ENCODE measurements at places on chromosomes 1 and 21.

DNA sequence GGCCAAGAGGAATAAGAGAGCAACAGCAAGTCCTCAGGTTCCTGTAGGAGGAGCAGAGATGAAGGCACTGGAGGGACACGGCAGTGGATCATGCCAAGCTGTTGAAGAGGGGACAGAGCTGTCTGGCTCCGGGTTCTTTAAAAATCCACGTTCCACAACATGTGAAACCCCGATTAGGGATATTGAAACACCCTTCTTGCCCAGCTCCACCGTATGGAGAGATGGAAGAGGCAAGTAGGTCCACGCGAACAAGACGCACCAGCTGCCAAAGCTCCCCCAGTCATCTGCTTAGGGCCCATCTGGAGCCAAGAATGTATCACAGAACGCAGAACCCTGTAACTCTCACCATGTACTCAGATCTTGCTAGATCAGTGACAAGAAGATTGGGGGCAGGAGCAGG is 3.9 kb downstream of the C1orf198 start:
- DNase-seq = no peak

DNA sequence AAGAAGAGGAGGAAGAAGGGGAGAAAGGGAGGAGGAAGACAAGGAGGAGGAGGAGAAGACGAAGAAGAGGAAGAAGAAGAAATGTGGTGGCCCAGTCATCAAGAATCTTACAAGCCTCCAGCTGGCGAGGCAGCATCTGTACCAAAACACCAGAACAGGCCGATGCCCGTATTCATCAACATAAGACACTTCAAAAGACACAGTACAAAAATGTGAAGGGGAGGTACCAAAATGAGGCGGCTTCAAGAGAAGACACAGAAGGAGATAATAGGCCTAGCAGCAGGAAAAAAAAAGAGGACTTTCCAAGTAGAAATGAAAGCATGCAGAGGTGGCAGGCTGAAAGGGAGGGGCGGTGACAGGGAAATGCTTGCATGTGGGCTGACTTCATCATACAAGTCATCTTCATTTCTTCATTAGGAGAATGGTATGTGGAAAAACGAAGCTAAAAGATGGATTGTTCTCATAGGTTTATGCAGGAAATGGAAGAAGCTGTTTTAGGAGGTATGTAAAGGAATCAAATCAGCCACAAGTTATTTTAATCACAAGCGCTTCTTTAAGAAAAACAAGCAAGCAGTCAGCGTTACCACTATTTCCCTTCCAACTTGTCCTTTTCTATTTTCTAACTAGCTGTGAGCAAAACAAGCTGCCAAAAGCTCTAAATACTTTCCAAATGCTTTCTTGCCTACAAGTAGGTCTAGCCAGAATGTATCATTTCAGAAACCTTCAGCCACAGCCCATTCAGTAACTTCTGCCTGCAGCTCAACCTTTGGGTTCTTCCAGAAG is 192.3 kb downstream of the SLC45A1 start:
- DNase-seq = no peak

GRCh38 chr1:113538225-113538624 is 147.9 kb downstream of the MAGI3 start:
- DNase-seq = no peak

GRCh38 chr1:209672705-209673630 is 2.2 kb upstream of the G0S2 start:
- no peak for DNase-seq

GRCh38 chr1:167095368-167095767 is 1.5 kb downstream of the STYXL2 start:
- DNase-seq = no peak

- DNase-seq = no peak
Measured at GRCh38 chr1:220135755-220136154, 41.8 kb downstream of the IARS2 start.

GRCh38 chr21:20110368-20110767 is 887.8 kb upstream of the NCAM2 start:
- no peak for DNase-seq

GRCh38 chr21:42356650-42357049 is 5.9 kb upstream of the TFF2 start:
- DNase-seq = no peak

- no peak for DNase-seq
Measured at GRCh38 chr1:39297551-39297950, 93.1 kb downstream of the MACF1 start.

- no peak for DNase-seq
Measured at GRCh38 chr1:44543064-44543744, 131.1 kb downstream of the TMEM53 start.

- no peak for DNase-seq
Measured at GRCh38 chr1:95829556-95829955, 595.5 kb downstream of the RWDD3 start.

DNA sequence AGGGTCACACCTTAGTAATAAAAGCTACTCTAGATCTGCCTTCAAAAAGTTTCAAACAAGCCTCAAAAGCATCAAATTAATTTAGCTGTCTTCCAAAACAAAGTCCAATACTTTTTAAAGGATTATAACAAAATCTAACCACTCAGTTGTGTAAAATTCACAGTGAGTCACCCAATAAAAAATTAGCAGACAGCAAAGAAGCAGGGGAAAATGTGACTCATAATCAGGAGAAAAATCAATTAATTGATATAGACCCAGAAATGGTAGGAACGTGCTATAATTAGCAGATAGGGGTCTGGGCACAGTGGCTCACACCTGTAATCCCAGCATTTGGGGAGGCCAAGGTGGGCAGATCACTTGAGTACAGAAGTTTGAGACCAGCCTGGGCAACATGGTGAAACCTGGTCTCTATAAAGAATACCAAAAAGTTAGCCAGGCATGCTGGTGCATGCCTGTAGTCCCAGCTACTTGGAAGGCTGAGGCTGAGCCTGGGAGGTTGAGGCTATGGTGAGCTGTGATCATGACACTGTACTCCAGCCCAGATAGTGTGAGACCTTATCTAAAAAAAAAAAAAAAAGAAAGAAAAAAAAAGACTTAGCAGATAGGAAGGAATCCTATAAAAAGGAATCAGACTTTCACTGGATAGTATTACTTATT is 8.1 kb upstream of the MYOG start:
- DNase-seq = no peak

DNA sequence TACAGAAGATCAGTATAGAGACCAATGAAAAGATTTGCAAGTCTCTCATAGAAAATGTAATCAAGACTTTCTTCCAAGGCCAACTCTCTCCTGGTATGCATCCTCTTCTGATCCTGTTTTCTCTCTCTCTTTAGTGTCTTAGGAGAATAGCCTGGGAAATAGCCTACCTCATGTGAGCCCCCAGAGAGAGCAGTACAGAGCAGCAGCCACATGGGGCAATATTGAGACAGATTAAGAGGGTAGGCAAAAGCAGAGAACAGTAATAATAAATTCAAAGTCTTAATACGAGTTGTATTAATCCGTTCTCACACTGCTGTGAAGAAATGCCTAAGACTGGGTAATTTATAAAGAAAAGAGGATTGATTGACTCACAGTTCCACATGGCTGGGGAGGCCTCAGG is 61.4 kb downstream of the RNASEL start:
- DNase-seq = no peak

DNA sequence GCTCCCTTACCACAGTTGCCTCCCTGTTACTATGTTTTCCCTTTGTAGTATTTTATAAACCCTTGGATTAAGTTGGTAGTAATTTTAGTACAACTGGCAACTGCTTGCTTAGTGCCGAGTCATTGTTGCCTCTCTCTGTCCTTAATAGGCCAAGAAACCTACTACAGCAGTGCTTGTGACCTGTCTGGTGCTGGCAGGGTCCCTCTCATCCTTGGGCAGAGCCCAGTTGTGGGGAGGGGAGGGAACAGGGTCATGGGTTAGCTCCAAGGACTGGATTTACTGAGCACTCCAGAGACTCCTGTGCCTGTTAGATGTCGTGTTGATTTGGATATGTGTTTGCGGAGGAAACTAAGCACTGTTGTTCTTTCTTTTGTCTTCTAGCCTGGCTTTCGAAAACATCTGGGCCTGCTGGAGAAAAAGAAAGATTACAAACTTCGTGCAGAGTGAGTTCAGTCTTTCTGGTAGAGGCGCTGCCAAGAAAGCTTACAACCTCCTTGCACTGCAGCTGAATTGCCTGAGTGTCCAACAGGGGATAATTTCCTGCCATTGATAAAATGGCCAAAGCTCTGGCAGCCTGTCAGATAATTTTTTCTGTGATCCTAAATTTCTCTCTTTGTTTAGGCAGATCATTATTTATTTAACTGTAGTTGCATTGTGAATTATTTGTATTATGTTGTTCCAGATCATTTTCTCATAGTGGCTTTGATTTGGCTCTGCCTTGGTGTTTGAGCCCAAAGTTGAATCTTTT is 3.6 kb downstream of the UTP11 start:
- no peak for DNase-seq

GRCh38 chr1:10898921-10899320 is 102.5 kb upstream of the CASZ1 start:
- no peak for DNase-seq

- no peak for DNase-seq
Measured at GRCh38 chr1:51009381-51009780, 39.3 kb downstream of the CDKN2C start.

- DNase-seq = no peak
Measured at GRCh38 chr1:47222476-47222875, 9.5 kb downstream of the TAL1 start.

GRCh38 chr1:212607206-212607912 is 1.2 kb upstream of the ATF3 start:
- DNase-seq = no peak

- peak; percentile 13 for DNase-seq
Measured at GRCh38 chr1:45010855-45011811, at the start of gene HECTD3. HECTD3 (minus strand) TSS chr1:45011324; CDS start chr1:45011257, 67 bp downstream.

DNA sequence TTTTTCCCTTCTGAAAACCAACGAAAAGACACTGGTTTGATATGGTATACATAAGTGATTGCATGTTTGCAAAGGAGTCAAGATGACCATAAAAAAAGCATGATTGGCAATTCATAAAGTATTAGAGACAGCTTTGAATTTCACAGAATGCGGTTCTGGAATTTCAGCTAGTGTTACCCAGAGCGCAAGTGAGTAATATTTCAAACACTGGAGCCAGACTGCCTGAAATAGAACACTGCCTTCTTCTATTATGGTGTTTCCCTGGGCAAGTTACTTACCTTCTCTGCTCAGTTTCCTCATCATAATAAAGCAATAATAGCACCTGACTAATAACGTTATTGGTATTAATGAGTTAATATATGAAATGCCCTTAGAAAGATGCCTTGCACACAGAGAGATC is 54.7 kb downstream of the NEGR1 start:
- DNase-seq = no peak

GRCh38 chr1:22252251-22252650 is 109.4 kb upstream of the WNT4 start:
- DNase-seq = no peak

DNA sequence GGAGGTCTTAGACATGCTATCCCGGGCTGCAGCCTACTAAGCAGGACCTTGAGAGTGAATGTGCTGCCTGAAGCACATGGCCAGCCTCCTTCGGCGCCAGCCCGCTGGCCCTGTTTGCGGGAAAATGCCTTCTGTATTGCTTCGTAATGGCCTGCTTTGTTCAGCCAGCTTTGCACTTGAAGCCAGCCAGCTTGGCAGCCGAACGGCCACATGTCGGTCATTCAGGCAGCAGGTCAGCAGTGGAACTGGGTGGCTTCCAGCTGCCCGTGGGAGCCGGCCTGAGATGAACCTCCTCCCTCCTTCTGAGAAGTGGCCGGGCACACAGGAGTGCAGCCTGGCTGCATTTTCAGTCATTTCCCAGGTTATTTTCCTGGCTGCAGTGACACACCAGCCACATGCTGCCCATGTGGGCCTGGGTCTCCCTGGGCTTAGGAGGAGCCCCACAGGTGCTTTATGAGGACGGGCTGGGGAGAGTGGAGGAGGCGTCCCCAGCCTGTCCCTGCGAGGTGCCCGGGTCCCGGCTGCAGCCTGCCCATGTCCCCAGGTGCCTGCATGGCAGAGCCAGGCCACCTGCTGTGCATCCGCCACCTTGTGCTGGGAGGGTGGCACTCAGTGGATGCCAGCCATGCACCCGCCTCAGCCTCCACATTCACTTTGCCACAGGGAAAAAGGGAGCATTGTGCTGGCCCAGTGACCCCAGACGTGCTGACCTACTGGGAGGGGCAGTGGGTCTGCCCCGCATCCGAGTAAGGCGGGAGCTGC is 103.5 kb downstream of the SIK1 start:
- DNase-seq = no peak

DNA sequence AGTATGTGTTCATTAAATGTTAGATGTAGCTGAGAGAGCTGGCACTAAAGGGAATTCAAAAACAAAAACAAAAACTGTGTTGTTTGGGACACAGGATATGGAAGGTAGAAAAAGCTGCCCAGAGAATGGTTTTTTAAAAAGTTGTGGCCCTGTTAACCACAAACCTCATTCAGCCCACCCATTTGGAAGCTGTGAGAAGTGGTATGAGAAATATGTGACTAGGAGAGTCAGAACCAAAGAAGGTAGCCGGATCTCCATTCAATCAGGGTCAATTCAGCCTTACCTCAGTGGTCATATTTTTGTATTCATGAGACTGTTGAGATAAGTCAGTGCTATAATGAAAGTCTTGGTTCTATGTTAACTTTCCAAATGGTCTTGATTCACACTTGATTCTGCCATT is 29.8 kb upstream of the CACYBP start:
- no peak for DNase-seq

Measured in activated naive CD4-positive, alpha-beta T cell (primary cell).